RWPE2 (cell line): ENCODE measurements at places on chromosomes 5 and 9.

DNA sequence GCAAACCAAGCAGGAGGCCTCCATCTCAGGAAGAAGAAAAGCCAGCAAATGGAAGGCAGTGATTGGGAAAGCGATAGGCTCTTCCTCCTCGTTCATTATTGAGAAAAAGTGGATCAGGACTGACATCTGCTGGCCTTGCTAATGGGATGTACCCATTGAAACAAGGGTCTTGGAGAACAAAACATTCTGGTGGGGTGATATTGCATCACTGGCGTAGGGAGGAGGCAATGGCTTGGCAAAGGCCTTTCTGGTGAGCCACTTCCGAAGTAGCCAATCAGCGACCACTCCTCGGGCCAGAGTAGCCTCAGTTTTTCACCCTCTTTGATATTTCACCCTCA is 86.7 kb upstream of the NFIB start:
- no peak for DNase-seq

- DNase-seq, result no peak
These were observed 312.5 kb downstream of the CETN3 start for GRCh38 chr5:90097082-90097477.

DNA sequence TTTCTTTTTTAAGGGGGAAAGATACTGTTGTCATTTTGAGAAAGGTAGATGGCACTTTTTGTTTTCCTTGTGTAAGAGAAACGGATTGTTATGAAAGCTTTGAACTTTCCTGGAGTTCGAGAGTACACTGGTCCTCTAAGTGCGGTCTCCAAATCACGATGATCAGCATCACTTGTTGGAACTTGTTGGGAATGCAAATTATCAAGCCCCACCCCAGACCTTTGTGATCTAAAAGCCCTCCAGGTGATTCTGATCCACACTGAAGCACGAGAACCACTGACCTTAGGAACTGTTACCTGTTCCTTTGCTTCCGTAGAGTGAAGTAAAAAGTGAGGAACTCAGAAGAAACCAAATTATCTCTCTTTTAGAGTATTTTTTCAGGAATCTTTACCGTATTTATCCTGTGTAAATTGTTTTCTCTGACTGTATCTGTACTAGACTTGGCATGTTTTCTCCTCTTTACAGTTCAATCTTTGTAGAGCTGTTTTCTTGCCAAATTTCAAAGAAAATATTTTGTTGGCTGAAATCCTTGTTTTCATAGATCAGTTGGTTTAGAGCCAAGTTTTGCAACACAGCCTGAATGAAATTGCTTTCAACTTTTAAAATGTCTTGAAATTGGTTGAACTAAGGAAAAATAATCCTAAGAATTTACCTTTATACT is 4.0 kb downstream of the MAT2B start:
- peak; percentile 81 for DNase-seq

- DNase-seq, result no peak
These were observed 29.9 kb upstream of the MYOT start for GRCh38 chr5:137837491-137838394.

GRCh38 chr9:93205896-93206575 is 22.1 kb downstream of the WNK2 start:
- DNase-seq, result peak; percentile 42

- DNase-seq, result no peak
These were observed 167.2 kb downstream of the CFAP90 start for GRCh38 chr5:7683753-7684152.

- DNase-seq, result no peak
These were observed 62.9 kb downstream of the OTULIN start for GRCh38 chr5:14727428-14727865.

DNA sequence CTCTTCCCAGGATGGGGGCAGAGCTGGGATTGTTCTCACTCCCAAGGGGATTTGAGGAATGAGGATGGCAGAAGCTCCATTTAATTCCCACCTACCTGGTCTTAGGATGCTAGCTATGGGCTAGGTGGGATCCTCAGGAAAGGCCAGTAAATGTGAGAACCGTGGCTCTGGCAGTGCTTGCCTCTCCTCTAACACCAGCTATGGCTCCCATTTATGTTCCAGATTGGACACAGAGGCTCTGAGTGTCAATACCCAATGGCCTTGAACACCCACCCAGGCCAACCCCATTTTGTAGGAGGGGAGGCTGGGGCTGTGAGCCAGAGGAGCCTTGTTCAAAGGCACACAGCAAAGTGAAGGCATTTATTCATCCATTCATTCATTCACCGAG is 10.2 kb upstream of the DAB2IP start:
- DNase-seq, result no peak

- DNase-seq, result no peak
These were observed 43.0 kb upstream of the SHB start for GRCh38 chr9:38112049-38112448.

- DNase-seq, result no peak
These were observed 153.2 kb downstream of the MELK start for GRCh38 chr9:36725777-36726356.

DNA sequence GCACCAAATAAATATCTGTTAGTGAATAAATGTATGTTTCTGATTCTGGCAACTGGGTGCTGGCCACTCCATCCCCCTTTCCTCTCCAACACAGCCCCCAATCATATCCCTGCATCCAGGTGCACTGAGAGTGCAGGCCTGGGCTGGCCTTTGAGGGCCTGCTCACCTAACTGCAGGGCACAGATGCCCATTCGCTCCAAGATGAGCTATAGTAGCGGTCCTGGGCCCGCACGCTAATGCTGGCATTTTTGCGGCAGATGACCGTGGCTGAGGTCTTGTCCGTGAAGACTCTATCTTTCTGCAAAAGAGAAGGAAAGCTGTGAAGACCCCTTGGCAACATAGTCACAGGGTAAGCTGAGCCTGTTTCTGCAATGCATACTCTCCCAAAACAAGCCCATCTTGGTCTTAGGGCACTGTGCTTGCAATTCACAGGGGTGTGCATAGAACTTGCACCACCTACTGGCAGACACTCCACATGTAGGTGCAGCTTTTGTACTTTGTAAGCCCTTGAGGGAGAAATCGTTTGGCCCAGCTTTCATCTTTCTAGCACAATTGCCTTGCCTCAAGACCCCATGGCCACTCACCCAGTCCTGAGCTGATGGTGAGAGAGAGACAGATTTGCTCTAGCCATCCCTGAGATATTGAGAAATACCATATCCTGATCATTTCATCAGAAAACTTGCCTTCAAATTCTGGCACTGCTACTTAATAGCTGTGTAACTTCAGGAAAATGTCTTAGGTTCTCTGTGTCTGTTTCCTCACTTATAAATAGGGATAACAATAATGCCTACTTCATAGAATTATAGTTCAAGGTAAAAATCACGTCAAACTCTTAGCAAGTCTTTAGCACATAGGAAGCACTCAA is 13.5 kb downstream of the IL12B start:
- no peak for DNase-seq

DNA sequence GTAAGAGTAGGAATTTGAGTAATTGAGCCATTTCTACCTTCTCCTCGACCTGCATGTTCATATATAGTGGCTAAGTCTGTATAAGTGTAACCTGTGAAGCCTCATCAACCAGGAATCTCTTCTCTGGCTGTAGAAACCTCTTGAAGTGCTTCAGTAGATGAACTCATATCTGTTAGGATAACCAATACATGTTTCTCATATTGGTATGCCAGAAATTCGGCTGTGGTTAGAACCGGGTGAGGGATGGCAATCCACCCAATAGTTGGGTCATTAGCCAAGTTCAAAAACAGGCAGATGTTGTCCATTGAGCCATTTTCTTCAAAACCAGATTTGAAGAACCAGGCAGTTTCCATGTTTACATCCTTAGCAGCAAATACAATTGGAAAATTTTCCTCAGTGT is 28.9 kb upstream of the GSN start:
- DNase-seq, result no peak

DNA sequence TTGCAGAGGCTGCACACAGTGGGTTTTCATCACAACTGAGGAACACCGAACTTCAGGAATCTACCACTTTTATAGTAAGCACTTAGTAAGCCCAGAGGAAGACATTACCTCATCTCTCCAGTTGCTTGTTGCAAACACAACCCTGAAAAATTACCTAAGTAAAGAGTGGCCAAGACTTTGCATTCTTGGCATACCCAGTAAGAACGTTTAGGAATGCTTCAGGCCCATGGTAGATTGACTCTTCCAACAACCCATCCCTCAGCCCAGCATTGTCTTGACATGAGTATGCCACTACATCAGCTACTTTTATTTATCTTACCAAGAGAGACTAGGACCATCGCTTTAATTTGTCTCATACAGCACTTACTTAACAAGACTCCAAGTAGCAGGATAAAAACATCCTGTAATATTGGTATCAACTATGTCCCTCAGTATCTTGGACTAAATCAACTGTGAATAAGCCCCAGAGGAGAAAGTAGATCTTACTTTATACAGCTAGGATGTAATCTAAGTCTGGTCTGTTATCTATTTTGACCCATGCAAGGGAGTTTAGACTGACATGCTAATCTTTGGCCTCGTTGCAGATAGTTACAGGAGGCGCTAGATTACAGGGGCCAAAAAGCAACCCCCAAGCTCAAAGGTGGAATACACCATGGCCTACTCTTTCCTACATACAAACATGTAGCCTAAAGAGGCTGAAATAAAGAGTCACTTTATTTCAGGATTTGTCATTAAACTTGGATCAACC is 114.9 kb downstream of the INVS start:
- no peak for DNase-seq

DNA sequence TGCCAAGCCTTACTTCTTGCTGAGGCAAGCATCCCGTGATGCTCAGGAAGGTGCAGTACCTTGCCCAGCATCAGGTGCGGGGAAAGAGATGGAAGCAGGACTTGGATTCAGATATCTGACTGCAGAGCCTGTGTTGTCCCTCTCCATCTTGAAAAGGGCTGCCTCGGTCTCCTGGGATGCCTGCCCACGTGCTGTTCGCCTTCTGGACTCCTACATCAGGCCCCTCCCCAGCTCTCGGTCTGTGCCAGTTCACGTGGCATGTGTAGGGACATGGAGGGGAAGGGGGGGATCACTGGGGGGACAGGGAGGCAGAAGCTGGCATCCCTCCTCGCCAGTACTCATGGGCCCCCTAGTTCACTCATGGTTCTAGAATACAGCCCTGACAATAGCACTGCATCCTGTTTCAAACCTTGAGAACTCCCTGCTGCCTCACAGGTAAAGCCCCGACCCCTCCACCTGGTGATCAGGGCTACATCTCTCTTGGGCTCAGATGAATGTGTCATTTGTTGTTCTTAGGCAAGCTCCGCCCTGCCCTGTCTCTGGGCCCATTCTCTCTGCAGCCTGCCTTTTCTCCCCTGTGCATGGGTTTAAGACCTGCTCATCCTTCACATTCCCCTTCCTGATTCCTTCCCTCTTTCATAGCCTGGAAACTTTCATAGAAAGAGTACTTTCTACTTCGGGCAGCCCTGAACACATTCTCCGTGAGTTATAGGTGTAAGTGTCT is 38.9 kb upstream of the SLC25A51 start:
- DNase-seq, result no peak

GRCh38 chr9:91734371-91734981 is 215.6 kb downstream of the ROR2 start:
- no peak for DNase-seq

DNA sequence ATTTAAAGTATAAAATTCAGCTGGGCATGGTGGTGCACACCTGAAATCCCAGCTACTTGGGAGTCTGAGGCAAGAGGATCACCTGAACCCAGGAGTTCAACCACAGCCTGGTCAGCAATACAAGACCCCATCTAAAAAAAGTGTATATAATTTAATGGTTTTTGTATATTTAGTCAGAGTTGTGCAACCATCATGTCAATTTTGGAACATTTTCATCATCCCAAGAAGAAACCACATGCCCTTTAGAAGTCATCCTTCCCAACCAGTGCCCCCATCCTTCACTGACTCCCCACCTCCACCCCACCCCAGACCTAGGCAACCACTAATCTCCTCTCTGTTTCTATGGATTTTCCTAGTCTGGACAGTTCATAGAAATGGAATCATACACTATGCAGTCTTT is 18.8 kb upstream of the TEK start:
- DNase-seq, result no peak

- no peak for DNase-seq
These were observed 13.0 kb upstream of the CTNNAL1 start for GRCh38 chr9:109026306-109026705.

DNA sequence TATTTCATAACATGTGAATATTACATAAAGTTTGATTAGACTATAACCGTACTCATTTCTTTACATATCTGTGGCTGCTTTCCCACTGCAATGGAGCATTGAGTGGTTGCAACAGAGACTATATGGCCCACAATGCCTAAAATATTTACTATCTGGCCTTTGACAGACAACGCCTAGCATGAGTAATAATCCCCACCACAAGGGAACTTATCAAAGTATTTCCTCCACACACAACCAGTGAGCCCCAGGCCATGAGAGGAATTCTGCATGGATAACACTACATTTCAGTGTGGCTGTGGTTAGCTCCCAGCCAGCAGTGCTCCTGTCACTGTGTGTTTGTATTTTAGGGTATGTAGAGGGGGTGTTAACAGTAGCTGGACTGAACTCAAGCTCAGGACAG is 54.8 kb downstream of the FAM81B start:
- DNase-seq, result peak; percentile 65

- no peak for DNase-seq
These were observed 3.3 kb upstream of the TSC1 start for GRCh38 chr9:132947756-132948155.

- peak; percentile 93 for DNase-seq
These were observed at the start of gene SLIT3 for GRCh38 chr5:169300468-169301385. Gene SLIT3 (minus strand): TSS chr5:169301139. CDS start chr5:169300709, 430 bp downstream.

- no peak for DNase-seq
These were observed 158.1 kb upstream of the HMHB1 start for GRCh38 chr5:143653766-143654282.

DNA sequence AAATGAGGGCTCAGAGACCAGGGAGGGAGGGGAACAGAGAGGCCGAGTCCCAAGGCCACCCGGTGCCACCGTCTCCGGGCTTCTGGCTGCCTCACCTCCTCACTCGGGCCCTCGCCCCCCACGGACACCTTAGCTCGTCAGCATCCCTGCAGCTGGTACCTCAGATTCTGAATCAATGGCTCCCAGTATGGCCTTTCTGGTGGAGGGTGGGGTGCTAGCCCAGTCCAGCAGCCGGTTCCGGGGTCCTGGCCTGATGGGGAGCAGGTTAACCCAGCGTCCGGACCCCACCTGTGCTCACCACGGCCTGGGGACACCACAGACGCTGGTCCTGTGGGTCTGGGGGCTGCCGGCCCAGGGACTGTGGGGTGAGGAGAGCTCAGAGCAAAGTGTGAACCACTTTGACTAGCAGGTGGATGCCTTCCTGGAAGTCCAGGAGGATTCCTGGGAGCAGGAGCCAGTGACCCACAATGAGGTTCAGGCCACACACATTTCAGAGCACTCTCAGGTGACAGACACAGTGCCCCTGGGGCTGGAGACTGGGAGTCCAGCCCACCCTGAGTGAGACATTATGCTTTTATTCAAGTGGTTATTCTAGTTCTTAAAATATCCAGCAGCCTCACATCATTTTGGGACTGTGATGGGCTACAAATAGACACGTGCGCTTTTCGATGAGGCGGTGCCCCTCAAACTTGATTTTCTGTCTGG is 53.3 kb downstream of the AHRR start:
- peak; percentile 71 for DNase-seq

- no peak for DNase-seq
These were observed 17.1 kb downstream of the SCAI start for GRCh38 chr9:125126019-125126746.

GRCh38 chr5:80238778-80239679 is 16.8 kb downstream of the SERINC5 start:
- DNase-seq, result no peak
